Ascending aorta (tissue), 2 donors: ENCODE measurements at places on chromosomes 3 and 15. TPM values are rescaled to one million over a fixed set of nuclear protein-coding genes. Genes with fewer than 3 reads are reported as not detected.

DNA sequence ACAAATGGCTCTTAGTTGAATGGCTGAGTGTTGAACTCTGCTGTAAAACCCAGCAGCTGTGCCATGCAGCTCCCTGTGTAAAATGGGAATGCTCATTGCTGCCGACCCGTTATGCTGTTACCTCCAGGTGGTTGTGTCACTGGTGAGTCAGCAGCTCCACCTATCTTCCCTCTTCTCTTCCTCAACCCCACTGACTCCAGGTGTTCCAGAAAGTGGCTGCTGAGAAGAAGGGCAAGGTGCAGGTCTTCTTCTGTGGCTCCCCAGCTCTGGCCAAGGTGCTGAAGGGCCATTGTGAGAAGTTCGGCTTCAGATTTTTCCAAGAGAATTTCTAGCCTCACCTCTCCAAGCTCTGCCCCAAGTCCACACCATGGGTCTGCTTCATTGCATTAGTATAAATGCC is 41.9 kb downstream of the NOX5 start:
- no peaks in the 10 kb centered on the region for H3K4me1 ChIP-seq
- H3K27me3 ChIP-seq, result no peaks in the 10 kb centered on the region
- H3K4me3 ChIP-seq, result no peak overlapping the region
- H3K36me3 ChIP-seq, result no peaks in the 10 kb centered on the region
- DNase-seq, result no peak

DNA sequence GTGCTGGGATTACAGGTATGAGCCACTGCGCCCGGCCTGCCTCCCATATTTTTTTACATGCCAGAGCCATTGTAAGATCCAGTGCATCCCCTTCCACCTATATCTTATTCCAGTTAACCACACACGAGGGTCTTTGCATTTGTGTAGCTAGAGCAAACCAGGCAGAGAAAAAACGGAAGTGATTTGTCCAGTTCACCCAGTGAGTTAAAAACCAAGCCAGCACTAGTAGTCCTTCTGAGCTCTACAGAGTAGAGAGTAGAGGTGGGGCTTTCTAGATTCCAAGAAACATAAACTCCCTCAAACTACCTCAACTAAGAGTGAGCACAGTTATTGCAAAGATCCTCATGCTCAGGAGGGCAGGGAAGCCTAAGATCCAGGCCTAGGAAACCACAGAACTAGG is 34.7 kb downstream of the TMEM158 start:
- DNase-seq, result no peak
- no peak overlapping the region for H3K27ac ChIP-seq
- H3K4me3 ChIP-seq, result no peak overlapping the region

- H3K27ac ChIP-seq, result no peak overlapping the region
- DNase-seq, result no peak
- H3K36me3 ChIP-seq, result peaks cover 15% of the 10 kb centered on the region
- H3K4me3 ChIP-seq, result no peak overlapping the region
- no peaks in the 10 kb centered on the region for H3K4me1 ChIP-seq
- H3K27me3 ChIP-seq, result no peaks in the 10 kb centered on the region
Measured at GRCh38 chr3:42572278-42572677, 9.5 kb downstream of the SEC22C start.

- peak overlapping the region; percentile 54 for H3K27ac ChIP-seq
- no peak overlapping the region for H3K4me3 ChIP-seq
- H3K4me1 ChIP-seq, result peaks cover 9% of the 10 kb centered on the region
Measured at GRCh38 chr3:16482770-16483531, 30.5 kb downstream of the RFTN1 start.

DNA sequence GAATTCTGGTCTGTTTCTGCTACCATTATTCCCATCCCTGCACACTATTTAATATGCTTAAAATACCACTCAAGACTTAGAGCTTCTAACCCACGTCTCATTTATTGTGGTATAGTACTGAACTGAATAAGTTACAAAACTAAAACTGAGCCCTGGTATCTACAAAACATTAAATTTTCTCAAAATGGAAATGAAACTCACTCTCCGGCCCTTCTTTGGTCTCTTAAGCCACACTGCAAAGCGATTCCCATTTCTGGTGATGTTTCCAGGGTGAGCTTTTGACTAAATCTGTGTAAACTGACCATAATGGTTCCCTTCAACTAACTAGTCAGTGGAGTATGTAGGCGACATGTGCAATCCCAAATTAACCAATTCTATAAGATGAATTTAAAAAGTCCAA is 18.6 kb downstream of the KPNA4 start:
- H3K4me1 ChIP-seq, result no peaks in the 10 kb centered on the region
- no peaks in the 10 kb centered on the region for H3K27me3 ChIP-seq
- no peak overlapping the region for H3K27ac ChIP-seq
- H3K36me3 ChIP-seq, result no peaks in the 10 kb centered on the region
- DNase-seq, result no peak

- DNase-seq, result no peak
- H3K4me1 ChIP-seq, result no peaks in the 10 kb centered on the region
- no peak overlapping the region for H3K27ac ChIP-seq
- H3K4me3 ChIP-seq, result no peak overlapping the region
- no peaks in the 10 kb centered on the region for H3K27me3 ChIP-seq
Measured at GRCh38 chr3:144287001-144287400, 315.4 kb downstream of the DIPK2A start.

DNA sequence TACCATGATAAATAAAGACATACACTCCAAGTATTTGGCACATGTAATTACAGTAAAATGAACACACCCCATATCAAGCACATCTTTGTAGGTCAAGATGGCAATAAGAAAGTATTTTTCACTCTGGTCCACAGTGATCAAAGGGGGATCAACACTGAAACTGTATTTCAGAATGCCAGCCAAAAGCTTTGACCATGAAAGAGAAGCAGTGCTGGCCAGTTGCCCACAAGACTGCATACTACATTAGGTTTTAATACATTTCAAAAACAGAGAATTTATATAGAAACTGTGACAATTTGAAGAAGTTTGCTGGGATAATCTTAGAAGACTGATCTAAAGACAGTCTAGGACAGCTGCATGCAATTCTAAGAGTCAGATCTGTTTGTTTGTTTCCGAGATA is 1035.3 kb downstream of the FHIT start:
- no peaks in the 10 kb centered on the region for H3K27me3 ChIP-seq
- no peak overlapping the region for H3K4me3 ChIP-seq
- H3K27ac ChIP-seq, result no peak overlapping the region

- no peaks in the 10 kb centered on the region for H3K27me3 ChIP-seq
- no peaks in the 10 kb centered on the region for H3K36me3 ChIP-seq
- DNase-seq, result no peak
Measured at GRCh38 chr3:180295811-180296210, 259.1 kb upstream of the PEX5L start.

- no peak overlapping the region for H3K4me3 ChIP-seq
- H3K36me3 ChIP-seq, result no peaks in the 10 kb centered on the region
- no peak for DNase-seq
- no peaks in the 10 kb centered on the region for H3K27me3 ChIP-seq
Measured at GRCh38 chr3:169894110-169894509, 17.3 kb upstream of the SAMD7 start.

GPR27 gene
- total RNA-seq, result 2.4 TPM

FAH gene
- total RNA-seq, result 23.4 TPM

SKOR1 gene
- not detected for total RNA-seq
